ENCODE measurements at places on chromosomes 13 and 19.

DNA sequence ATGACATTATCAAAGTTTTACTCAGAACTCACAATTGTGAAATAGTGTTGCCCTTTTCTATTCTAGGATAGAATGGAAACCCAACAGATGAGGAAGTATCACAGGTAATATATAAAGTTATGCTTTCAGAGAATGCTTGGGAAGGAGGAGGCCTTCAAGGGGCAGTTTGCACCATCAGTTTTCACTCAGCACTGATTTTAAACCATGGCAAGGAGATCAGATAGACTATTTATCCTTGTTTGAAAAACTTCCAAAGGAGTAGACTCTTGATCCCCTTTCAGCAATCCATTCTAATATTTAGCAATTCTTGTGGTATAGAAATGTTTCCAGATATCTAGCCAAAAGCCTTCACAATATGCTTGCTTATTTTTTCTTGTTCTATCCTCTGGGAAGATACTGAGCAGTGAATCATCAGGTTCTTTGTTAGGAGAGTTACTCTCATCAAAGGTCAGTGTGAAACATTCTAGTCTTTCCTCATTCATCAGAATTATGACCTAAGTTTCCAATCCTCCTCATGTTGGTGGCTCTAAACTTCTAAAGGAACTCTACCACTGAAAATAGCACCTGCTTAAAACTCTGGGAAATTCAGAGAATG lies 3.8 kb downstream of the GPC6 start:
- no peak for DNase-seq

GRCh38 chr13:90526711-90527110 lies 820.8 kb upstream of the MIR17HG start:
- DNase-seq, result no peak

GRCh38 chr19:18167975-18168645 lies 5.5 kb upstream of the IFI30 start:
- peak; percentile 74 for DNase-seq

- DNase-seq, result no peak
Observed at GRCh38 chr13:95083758-95084157, 217.5 kb downstream of the ABCC4 start.

- DNase-seq, result no peak
Observed at GRCh38 chr13:107765724-107766401, 449.5 kb downstream of the LIG4 start.

- DNase-seq, result no peak
Observed at GRCh38 chr13:47049276-47049989, 152.6 kb upstream of the HTR2A start.

- DNase-seq, result no peak
Observed at GRCh38 chr13:40406405-40407120, 259.9 kb downstream of the FOXO1 start.

DNA sequence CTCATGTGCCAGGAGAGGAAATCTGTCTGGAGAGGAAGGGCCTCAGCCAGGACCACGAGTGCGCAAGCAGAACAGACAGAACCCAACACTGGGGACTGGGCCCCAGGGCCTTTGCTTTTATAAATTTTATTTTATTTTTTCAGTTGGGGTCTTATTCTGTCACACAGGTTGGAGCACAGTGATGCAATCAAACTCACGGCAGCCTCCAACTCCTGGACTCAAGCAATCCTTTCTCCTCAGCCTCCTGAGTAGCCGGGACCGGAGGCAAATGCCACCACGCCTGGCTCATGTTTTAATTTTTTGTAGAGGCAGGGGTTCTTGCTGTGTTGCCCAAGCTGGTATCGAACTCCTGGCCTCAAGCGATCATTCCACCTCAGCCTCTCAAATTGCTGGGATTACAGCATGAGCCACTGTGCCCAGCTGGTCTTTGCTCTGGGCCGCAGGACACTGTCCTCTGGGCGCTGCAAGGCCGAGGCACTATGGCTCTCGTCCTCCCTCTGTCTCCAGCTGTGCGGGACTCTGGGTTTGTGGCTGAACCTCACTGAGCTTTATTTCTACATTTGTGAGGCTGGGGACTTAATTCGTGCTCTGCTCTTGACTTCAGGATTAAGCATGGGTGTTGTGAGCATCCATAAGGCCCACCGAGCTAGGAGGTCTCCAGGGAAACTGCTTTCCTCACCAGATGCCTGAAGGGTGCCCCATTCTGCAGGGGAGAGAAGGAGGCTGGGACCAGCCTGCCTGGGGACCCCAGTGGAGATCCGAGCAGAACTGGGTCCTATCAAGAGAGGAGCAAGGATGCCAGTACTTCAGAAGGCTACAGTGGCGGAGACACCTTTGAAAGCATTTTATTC lies 144.2 kb upstream of the VSTM2B start:
- DNase-seq, result no peak

GRCh38 chr19:32168111-32168510 lies 177.3 kb upstream of the ZNF507 start:
- no peak for DNase-seq

DNA sequence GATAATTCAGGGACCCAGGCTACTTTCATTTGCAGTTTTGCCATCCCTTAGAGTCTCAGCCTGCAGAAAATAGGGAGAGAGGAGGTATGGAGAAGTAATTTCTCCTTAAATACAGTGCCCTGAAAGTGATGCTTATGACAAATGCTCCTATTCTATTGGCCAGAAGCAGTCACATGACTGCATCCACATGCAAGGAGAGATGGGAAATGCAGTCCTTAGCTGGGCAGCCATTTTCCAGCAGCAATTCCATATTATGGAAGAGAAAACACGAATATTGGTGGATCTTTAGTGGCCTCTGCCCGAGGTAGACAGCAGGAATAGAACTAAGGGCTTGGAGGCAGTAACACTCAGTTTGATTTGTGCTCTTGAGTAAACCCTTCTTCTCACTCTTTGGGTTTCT lies 39.4 kb downstream of the VAV1 start:
- DNase-seq, result no peak

DNA sequence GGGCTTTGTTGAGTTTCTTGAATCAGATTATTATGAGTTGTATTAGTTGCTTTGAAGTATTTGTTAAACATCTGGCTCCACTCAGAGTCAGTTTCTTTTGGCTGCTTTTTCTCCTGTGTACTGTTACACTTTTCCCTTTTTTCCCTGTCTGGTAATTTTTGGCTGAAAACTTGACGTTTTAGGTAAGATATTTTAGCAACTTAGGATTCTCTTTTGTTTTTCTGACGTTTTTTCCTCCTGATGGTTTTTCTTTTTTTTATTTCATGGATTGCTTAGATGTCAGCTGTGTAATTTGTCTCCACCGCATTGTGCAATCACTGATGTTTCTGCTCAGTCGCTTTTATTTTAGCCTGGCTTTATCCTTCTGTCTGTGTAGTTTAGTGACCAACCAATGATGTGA lies 20.7 kb downstream of the RFC3 start:
- DNase-seq, result no peak

GRCh38 chr19:13782537-13782936 lies 8.3 kb downstream of the C19orf53 start:
- no peak for DNase-seq

GRCh38 chr19:16051254-16052025 lies 24.9 kb upstream of the TPM4 start:
- DNase-seq, result no peak

GRCh38 chr19:58477871-58478270 lies 1.7 kb downstream of the ZNF446 start:
- no peak for DNase-seq

- DNase-seq, result no peak
Observed at GRCh38 chr13:47413112-47413511, 516.3 kb upstream of the HTR2A start.

- no peak for DNase-seq
Observed at GRCh38 chr13:63044589-63045313, 1629.1 kb upstream of the PCDH20 start.

- no peak for DNase-seq
Observed at GRCh38 chr19:50401605-50402450, 16.9 kb upstream of the SPIB start.

DNA sequence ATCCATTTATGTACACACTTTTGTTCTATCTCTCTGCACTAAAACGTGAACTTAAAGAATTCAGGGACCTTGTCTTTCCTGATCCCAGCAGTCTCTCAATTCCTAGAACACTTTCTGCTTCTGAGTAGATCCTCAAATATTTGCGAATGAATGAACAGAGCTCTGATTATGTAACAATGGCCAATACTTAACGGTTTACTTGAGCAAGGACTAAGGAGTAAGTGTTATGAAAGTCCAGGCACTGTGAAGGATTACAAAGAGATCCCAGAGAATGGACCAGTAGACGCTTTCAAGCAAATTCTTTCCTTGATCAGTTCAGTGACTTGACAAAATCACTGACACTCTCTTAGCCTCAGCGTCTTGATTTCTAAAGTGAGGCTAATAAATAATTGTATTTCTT lies 514.5 kb upstream of the KLHL1 start:
- DNase-seq, result no peak

GRCh38 chr13:64471916-64472315 lies 2758.2 kb downstream of the PCDH9 start:
- DNase-seq, result no peak

DNA sequence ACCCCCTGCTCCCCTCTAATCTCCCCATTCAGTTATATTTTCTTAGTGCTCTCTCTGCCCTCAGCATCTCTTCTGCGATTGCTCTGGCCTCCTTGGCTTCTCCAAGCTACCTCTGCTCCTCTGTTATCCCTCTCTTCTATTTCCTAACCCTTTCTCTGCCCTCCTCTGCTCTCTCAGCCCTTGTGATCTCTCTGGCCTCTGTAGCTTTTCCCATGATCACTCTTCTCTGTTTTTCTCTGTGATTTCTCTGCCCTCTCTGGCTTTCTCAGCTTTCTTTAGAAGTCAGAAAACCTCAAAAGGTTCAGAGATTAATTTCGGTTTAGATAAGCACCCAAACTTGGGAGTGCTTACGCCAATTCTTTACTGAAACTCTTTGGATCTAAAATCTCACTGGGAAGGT lies 795.0 kb downstream of the DIAPH3 start:
- no peak for DNase-seq

DNA sequence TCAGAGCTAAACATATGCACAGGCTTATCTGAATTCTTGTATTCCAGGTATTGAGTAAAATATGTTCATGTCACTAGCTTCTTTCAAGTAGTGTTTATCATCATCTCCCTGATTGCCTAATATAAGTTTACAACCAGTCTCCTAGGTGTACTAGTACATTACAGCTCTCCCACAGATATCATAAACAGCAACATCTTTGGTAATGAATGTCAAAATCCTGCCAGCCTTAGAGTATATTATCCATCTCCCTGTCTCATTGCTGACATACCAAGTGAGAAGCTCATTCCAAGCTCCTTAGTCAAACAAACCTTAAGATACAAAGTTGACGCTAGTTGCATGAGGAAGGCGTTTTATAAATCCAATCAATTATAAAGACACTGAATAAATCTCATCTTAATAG lies 689.1 kb upstream of the GPC6 start:
- DNase-seq, result no peak

- DNase-seq, result no peak
Observed at GRCh38 chr19:2164020-2164998, 576 bp downstream of the DOT1L start.

DNA sequence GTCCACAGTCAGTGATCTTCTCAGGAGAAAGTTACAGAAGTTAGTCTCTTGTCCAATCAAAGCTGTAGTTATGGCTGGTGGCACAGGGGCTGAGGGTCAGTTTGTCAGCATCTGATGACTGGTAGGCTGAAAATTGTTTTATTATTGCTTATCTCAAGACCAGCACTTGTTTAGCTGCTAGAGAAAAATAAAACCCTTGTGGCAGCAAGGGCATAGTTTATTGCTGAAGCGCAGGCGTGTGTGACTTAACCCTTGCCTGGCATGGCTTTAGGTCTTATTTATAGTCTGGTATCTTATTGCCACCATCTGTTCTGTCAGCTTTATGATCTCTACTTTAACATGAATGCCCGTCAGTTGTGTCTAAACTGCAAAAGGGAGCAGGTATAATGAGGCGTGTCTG lies 154.7 kb downstream of the USP12 start:
- DNase-seq, result no peak

DNA sequence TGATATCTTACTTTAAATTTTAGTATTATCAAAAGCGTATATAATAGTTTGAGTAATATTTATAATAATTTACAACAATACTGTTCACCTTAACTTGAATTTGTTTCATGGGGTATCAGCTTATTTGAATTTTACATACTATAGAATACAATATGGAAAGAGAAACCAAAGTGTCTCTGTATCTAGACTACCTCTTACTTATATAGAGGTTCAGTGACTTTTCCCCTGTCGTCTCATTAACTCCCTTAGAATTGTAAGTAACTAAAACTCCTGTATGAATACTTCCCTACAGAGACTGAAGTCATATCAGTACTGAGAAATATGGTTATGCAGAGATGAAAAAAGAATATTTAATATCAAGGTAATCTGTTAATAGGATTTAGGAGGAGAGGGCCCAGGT lies 26.8 kb downstream of the COG6 start:
- no peak for DNase-seq

GRCh38 chr19:41328157-41328841 lies 18.3 kb downstream of the CCDC97 start:
- no peak for DNase-seq

GRCh38 chr19:19269952-19270694 lies 3.0 kb downstream of the TM6SF2 start:
- DNase-seq, result no peak

GRCh38 chr13:64556376-64556775 lies 2673.8 kb downstream of the PCDH9 start:
- no peak for DNase-seq

DNA sequence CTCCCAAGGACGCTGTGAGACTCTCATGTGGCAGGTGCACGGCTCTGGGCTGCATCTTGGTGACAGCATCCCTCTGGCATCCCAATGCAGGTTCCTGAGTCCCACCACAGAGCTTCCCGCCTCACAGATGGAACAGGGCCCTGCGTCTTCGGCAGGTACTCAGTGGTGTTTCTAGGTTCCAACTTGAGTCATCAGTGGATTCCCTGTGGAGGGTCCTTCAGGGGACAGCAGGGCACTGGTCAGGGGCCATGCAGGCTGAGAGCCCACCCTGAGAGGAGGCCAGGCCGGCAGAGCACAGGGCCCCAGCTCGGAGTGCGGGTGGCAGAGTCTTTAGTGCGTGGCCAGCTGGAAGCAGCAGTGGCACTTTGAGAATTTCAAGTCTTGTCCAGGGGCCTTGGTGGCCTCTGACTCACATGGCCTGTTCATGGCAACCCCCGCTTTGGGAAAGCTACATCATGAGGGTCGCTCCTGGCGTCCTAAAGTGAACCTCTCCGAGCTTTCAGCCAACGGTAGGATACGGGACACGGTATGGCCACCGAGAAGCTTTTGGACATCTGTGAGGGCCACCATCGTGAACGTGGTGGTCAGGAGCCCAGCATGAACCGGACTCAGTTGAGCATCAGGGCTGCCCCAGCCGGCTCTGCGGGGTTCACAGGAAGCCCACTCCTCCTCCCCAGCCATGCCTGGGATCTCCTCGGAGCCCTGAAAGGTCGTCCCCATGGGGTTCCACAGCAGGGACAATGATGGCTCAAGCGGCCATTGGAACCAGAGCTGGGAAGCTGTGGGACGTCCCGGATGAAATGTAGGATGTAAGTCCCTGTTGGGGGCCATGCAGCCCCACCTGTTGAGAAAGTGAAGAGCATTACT lies 72.0 kb upstream of the MCF2L start:
- DNase-seq, result no peak

- no peak for DNase-seq
Observed at GRCh38 chr19:16772841-16773240, 53.2 kb downstream of the NWD1 start.

DNA sequence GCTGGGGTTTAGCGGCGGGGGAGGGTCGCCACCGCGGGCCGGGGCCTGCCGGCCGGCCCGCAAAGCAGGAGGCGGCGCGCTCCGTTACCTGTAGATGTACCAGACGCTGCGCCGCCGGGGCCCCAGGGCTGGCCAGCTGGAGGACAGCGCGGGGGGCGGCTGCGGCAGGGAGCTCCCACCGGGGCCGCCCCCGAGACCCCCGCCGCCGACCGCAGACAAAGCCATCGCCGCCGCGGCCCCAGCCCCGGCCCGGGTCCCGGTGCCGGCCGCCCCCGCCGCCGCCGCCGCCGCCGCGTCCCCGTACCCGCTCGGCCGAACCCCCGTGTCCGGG lies 24.8 kb downstream of the SHANK1 start:
- no peak for DNase-seq
